Urinary bladder (tissue), 4 donors: ENCODE measurements at places on chromosomes 1 and 21. TPM values are rescaled to one million over a fixed set of nuclear protein-coding genes. Genes with fewer than 3 reads are reported as not detected.

KCNN3 gene
- total RNA-seq = 16.6 TPM

- DNase-seq = no peak
These were observed 41.9 kb downstream of the CHML start for GRCh38 chr1:241598249-241598648.

LENEP gene
- not detected for total RNA-seq

NPPB gene
- not detected for total RNA-seq

- no peak for DNase-seq
These were observed 82.4 kb upstream of the SMYD2 start for GRCh38 chr1:214198571-214198970.

- no peak for DNase-seq
These were observed 52.1 kb upstream of the LAPTM5 start for GRCh38 chr1:30809514-30810263.

GPR52 gene
- 4.4 TPM for total RNA-seq

DNA sequence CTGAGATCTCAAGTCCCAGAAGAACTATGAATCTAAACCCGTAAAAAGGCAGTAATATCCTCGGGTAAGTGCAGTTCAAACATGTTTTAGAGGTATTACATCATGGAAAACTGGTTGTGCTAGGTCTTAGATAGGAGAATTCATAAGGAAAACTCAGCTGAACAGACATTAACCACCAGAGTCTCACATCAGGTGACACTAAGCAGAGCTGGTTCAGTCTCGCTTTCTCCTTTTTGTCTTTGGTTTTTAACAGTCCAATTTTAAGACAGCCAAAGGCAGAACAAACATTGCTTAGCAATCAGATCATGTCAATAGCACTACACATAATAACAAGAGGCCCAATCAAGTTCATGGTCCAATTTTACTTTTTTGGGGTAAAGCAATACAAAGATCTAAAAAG lies 63.1 kb upstream of the MUTYH start:
- peak; percentile 53 for DNase-seq

DNA sequence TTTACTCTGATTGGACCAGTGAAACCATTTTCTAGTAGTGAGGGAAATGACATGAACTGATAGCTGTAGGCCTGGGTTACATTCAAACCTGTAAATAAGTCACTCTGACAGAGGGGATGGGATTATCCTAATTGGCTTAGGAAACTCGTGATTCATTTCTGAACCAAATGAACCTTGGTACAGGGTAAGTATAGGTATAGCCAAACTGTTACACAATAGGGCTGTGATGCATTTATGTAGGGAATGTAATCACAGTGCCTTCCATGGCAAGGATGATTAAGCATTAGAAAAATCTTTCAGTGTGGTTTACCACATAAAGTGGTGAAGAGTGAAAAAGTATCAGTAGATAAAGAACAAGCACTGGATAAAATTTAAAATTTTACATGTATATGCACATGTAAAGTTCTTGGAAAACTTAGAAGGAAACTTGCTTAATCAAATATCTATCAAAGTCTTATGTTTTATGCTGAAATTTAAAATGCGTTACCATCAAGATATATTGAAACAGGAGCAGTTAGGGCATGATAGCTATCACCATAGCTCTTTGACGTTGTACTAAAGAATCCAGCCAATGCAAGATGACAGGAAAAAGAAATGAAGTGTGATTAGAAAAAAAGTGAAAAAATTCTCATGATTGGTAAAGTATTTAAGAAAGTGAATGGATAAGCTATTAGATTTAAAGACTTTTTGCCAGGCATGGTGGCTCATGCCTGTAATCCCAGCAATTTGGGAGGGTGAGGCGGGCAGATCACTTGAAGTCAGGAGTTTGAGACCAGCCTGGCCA lies 63.0 kb downstream of the RABGAP1L start:
- DNase-seq = no peak

- no peak for DNase-seq
These were observed 2.5 kb upstream of the LINGO4 start for GRCh38 chr1:151807766-151808165.

HRNR gene
- total RNA-seq = not detected

LIPI gene
- not detected for total RNA-seq

- DNase-seq = no peak
These were observed 1017.0 kb upstream of the TMPRSS15 start for GRCh38 chr21:19420565-19420964.

DNA sequence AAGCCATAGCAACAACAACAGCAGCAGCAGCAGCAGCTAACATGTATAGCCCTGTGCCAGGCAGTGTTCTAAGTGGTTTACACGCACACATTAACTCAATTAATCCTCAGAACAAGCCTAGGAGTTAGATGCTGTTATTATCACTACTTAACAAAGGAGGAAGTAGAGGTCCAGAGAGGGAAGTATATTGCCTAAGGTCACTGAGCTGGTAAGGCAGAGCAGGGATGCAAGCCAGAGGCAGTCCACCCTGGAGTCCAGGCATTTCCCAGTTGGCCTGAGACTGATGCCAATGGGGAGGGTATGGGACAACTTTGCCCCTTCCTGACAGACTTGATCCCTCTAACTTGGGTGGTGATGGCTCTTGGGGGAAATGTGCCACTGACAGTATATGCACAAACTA lies 6.8 kb downstream of the CDC14A start:
- no peak for DNase-seq

DNA sequence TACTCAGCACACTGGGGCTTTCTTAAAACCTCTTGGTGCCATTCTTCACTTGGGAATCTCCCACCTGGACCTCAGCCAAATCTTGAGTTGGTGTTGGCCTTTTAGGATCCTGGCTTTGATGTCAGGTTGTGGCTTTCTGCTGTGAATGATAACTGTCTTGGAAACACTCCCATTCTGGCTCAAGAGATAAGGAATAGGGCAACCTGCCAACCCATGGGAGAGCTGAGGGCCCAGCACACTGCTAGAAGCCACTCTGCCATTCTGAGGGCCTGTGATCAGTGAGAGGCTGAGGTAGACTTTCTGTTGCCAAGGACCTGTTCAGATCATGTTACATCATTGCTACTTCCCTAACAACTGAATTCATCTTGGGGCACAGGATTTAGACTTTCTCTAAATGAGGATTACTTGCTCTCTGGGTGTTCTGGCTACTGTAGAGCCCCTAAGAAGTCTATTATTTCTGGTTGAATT lies 45.8 kb downstream of the TTC39A start:
- DNase-seq = no peak

DNA sequence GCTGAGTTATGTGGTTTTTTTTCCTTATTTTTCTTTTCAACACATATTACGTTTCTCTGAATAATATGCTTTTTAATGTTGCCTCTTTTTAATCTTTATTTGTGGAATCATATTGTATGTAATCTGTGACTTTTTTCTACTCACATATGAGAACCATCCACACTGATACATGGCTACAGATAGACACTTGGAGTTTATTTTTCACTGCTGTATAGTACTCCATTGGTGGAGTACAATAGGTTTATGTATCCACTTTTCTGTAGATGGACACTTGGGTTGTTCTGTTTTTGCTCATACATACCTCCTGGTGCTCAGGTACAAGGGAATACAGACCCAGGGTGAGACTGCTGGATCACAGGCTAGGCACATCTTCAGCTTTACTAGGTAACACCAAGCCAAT lies 71.5 kb upstream of the ERG start:
- DNase-seq = no peak

RAB25 gene
- 11.9 TPM for total RNA-seq

DNA sequence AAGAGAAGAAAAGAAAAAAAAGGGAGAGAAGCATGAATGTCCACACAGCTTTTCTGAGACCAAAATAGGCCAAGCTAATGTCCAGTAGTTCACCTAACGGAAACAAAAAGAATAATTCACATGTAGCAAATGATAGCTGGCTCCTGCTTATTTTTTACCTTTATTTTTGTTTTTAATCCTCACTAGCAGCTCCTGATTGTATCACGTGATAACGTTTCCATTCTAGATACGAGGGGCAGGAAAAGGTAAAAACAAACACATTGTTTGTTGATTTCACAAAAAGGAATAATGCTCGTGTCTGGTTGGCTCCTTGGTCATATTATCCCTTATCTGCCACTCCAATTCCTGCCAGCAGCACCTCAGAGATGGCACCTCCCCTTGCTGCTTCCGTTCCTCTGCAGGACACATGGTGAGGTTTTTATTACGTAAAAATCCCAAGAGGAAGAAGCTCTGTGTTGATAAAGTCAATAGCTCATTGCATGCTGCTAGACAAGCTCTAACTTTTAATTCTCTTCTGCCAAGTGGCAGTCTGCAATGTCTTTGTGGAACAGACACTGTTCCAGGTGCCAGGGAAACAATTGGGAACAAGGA lies 201.7 kb downstream of the CRB1 start:
- DNase-seq = no peak

DNA sequence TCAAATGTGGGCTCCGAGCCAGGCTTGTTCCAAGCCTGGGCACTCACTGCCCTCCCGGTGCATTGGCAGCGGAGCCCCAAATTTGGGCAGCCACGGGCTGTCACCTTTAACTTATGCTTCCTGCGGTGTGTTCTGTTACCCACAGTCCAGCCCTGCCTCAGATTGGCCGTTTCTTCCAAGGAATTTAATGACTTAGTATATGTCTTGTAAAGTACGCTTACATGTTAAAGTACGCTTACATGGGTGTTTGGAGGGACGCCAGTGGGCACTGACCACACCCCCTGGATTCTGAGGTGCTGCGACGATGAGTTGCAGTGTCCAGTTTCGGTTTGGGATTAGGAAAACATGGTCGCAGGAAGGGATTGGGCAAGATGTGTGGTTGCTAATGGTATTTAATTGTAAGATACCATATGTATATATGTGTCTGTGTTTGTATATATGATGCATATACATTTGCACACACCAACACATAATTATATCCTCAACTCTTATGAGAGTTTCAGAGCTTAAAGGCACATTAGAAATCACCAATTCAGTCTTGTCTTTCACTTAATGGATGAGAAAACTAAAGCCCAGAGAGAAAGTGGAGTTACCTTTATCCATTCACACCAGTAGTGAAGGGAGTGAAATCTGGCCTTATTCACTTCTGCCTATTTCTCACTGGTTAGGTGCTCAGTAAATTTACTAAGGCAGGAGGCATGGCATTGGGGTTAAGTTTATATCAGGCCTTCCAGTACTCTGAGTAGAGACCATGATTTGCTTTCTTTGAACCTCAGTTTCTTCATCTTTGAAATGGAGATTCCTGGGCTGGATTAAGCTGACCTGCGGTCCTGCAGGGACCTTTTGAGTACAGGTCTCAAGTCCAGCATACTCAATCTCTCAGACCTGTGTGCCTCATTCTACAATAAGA lies 1.0 kb downstream of the SMYD2 start:
- DNase-seq = no peak

NUDT4B gene
- total RNA-seq = 3.7 TPM

ADAMTS5 gene
- 59.2 TPM for total RNA-seq

GBP1 gene
- 68.6 TPM for total RNA-seq

DNA sequence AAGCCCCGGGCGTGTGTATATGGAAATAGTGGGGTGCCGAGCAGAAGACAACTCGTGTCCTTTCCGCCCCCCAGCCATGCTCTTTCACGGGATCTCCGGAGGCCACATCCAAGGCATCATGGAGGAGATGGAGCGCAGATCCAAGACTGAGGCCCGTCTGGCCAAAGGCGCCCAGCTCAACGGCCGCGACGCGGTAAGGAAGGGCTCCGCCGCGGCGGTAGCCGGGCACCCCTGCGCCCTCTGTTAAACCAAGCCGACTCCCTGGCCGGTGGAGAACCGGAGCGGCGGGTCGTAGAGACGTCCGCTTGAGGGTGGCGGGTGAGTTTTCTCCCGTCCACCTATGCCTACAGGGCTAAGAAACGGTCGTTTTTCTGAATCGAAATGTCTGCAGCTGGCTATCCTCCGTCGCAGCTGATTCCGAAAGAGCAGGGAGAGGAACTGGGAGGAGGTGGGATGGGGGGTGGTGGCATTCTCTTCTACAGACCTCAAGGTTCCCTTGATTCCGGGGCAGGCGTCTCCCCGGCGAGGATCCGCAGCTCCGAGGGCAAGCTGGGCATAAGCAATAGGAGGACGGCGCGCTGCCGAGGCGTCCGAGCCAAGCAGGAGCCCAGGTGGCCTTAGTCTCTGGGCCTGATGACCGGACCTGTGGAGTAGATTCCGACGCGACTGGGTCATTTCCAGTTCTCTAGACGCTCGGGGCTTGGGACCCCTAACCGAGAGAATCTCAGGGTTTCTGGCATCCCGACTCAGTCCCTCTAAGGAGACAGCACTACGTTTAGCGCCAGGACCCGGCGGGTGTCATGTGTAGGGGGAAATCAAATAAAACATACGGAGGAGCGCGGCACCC lies 856 bp downstream of the LHX9 start:
- DNase-seq = no peak

ZFYVE9 gene
- total RNA-seq = 73.5 TPM

DNA sequence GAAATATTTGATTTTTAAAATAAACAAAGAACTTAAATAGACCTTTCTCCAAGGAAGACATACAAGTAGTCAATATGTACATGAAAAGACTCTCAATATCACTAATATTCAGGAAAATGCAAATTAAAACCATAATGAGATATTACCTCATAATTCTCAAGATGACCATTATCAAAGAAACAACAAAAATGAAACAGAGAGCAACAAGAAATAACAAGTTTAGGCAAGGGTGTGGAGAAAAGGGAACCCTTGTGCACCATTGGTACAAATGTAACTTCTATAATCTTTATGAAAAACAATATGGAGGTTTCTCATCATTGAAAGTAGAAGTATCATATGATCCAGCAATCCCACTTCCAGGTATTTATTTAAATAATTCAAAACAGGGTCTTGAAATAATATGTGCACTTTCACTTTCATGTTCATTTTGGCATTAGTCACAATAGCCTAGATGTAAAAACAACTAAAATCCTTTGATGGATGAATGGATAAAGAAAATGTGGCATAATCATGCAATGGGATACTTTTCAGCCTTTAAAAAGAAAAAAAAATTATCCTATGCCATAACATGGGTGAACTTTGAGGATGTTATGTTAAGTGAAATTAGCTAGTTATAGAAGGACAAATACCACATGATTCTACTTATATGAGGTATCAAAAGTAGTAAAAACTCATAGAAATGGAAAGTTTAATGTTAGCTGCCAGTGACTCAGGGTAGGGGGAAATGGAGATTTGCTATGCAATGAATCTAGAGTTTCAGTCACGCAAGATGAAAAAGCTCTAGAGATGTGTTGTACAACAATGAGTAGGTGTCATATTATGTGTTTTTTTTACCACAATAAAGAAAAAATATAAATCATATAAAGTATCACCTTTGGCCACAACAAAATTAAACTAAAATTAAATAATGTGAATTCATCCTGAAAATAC lies 114.5 kb upstream of the LYPLAL1 start:
- no peak for DNase-seq

DNA sequence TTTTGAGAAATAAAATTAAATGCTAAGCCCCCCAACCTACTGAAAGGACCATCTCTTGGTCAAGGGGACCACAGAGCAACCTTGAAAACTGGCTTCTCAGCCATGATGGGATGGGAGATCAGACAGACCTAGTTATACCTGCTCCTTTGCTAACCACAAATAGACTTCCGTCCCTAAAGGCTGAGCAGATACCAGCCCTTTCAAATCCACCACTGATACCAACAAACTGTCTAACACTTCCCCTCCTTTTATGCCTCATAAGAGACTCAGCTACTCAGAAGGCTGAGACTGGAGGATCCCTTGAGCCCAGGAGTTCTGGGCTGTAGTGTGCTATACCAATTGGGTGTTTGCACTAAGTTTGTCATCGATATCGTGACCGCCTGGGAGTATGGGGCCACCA lies 407.3 kb downstream of the SIPA1L2 start:
- no peak for DNase-seq
